AG09309 (cell line): ENCODE measurements at places on chromosomes 2 and 18.

DNA sequence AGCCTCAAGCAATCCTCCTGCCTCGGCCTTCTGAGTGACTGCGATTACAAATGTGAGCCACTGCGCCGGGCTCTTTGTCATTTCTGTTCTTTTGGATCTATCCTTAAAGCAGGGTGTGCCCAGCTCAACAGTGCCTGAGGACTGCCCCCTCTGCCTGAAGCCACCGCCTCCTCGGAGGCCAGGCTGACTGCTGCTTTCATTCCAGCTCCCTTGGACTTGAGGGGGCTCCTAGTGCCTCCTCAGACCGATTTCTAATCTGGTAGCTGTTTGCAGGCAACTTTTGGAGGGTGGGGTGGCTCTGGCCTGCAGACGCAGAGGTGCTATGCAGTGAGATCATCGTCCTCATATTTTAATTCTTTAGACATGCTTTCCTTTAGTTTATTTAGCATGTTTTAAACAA is 35.9 kb upstream of the KLF11 start:
- no peak for DNase-seq

- no peak for DNase-seq
Observed at GRCh38 chr2:16172324-16173175, 232.2 kb downstream of the MYCN start.

DNA sequence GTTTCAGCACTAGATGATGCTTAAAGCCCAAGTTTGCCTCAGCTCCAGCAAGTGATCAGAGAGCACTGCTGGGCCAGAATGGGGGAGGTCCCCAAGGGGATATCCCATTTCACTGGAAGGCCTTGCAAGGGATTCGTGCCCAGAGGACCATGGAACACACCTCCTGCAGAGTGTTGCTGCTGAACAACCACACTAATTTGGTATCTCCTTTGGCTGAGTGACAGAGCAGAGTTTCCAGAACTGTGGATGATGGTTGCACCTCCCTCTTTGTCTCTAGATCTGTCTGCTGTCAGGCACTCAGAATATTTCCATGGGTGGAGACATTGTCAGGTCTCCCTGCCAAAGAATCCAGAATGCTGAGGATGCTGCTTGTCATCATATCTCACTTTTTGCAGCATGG is 484.8 kb upstream of the NETO1 start:
- DNase-seq = no peak

- DNase-seq = no peak
Observed at GRCh38 chr2:133801946-133802345, 233.7 kb upstream of the NCKAP5 start.

GRCh38 chr18:50080932-50081560 is 113.9 kb downstream of the MYO5B start:
- no peak for DNase-seq

DNA sequence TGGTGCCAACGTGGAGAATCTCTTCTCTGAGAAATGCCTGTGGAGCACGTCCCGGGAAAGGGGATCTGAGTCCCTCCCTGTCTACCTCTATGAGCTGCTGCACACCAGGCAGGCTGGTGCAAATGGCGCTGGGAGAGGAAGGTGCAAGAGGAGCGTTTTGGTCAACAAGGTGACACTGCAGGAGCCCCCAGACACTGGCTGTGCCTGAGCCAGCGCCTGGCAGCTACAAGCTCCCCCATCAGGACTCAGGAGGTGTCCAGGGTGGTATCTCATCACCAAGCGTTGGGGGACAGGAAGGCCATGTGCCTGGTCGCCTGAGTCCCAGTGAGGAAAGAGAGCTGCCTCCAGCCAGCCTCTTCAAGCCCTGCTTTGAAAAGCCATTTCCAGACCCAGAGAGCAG is 173.4 kb downstream of the TNS1 start:
- no peak for DNase-seq

- DNase-seq = no peak
Observed at GRCh38 chr18:32770666-32771168, 2.1 kb downstream of the KLHL14 start.

DNA sequence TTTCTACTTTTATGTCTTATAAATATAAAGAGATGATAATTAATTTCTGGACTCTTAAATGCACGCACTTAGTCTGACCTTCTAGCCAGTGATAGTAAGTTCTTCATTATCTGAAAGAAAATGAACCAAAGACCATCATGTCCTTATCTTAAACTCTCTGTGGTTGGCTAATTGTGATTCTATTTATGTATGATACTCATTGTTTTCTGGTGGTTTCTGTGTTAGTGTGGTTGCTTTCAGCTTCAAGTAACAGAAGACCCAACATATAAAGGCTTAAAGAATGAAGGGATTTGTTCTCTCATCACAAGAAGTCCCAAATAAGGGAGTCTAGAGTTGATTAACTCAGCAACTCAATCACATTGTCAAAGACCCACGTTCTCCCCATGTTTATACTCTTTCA is 225.2 kb upstream of the TANK start:
- DNase-seq = no peak

DNA sequence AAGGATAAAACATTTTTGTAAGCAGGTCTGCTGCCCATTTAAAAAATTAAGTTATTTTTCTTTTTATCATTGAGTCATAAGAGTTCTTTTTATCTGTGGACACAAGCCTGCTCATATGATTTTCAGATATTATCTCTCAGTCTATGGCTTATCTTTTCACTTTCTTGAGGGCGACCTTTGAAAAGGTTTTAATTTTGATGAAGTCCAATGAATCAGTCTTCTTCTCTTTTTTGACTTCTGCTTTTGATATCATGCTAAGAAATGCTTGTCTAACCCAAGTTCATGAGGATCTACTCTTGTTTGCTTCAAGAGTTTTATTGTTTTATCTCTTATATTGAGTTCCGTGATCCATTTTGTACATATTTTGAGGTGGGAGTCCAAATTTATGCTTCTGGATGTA is 36.5 kb downstream of the PSMD14 start:
- DNase-seq = no peak

DNA sequence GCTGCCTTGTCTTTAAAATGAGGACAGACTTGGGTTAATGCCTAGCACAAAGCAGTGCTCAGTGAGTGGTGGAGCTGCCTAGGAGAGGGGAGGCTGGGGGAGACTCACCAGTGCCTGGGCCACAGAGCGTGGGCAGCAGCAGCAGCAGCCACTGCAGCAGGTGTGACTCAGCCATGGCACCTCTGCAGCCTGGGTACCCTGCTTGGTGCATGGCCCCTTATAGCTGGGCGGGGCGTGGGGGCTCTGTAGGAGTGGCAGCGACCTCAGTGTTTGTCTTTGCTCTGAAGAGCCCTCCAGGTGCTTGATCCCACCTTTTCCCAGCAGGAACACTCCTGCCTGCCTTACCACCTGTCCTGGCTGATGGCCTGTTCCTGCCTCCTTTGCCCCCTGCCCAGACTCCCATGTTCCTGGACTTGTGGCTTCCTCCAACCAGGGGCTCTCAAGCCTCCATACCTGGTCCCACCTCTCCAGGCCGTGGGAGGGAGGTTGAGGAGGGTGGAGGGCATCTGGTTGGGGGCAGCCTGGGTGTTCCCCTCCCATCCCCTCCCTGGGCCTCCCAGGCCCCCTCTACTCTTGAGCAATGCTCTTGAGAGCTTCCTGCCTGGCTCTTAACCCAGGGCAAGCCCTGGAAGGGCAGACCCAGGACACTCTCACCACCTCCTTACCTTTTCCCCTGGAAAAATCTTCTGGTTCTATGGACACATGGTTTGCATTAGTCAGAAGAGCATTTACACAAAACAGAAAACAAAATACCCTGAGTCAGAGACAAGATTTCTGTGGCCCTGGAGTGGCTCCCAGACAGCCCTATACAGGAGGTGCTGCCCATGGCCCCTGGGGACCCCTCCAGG is at the start of gene SFTPB:
SFTPB (minus strand) TSS at position 191 of the 848 bp plus-strand sequence; CDS start at position 175, 16 bp downstream.
- no peak for DNase-seq

GRCh38 chr2:8578335-8579244 is 103.3 kb upstream of the ID2 start:
- DNase-seq = no peak

DNA sequence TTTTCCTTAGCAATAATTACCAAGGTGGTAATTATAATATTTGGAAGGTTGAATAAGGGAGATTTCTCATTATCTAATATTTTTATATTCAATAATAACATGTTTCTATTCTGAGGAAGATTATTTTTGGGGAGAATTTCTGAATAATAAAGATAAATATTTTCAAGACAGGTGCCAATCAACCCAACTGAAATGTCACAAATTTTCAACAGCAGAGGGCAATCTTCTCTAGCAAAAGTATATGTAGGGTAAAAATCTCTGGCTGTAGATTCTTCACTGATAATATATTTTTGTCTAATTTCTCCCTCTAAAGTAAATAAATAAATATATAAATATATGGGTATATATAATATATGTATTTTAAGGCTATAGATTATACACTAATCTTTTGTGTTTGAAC is 1187.2 kb upstream of the CRIM1 start:
- no peak for DNase-seq

DNA sequence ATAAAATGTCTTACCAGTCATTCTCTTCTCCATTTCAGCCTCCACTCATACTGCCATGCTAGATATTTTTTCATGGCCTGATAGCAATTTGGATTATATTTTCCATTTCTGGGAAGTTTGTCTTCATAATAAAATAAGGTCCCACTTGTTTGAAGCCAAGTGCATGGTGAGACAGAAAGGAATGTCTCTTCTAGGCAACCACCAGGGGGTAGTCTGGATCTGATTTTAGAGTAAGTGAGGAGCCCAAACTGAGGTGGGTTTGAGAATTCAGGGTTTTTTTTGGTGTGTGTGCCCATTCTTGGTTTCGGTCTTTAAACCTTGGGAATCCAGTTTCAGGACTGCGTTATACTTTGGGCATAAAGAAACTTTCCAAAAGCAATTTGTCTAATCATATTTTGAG is 315.5 kb downstream of the RPRM start:
- no peak for DNase-seq

DNA sequence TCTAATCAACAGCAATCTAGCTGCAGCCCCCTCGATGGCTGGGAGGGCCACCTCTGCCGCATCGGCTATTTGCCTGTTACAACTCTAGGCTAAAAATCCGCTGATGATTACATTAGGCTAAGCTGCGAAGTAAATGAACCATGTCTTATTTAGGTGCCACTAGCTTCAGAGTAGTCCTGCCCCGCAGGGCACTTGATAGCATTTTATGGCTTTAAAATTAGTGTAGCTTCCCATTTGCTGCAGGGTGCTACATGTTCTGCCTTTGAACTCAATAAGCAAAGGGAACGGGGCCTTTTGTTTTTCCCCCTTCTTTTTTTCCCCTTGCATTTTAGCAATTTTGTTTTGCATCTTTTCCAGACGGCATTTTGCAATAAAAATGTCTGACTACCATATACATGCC is 270.2 kb downstream of the GBX2 start:
- DNase-seq = no peak

DNA sequence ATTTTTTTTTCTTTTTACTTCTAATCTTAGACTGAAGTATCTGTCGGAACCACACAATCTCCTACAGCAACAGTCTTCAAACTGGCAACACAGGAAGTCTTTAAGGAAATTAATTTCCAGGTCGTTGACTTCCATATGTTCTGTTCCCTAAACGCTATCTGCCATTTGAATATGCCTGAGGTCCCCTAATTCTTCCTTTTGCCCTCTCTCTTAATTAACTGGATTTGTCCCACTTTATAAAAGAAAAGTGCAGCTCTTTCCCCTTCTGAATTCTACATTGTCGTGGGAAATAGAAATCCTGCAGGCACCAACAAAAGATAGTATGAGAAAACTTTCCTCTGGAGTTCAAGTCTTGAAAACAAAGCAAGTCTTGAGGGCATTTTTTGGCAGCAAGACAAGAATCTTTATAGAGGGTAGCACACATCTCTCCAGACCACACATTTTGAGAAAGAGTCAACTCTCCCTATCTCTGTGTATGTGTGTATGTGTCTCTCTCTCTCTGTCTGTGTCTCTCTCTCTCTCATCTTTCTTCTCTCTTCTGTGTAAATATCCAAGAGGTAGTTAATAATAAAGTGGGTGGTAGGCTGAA is 879.8 kb downstream of the SOCS6 start:
- DNase-seq = no peak

- no peak for DNase-seq
Observed at GRCh38 chr2:174627216-174627615, 29.6 kb upstream of the WIPF1 start.

DNA sequence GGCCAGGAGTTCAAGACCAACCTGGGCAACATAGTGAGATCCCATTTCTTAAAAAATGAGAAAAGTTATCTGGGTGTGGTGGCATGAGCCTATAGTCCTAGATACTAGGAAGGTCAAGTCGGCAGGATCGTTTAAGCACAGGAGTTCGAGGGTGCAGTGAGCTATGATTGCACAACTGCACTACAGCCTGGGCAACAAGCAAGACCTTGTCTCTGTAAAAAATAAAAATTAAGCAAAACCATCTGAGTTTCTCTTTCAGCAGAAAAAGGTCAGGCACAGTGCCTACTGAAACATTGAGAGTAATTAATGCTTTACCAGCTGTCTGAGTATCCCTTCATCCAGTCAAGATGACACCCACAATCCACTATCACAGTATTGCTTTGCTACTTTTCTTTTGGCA is 258.3 kb downstream of the MBD5 start:
- DNase-seq = no peak

DNA sequence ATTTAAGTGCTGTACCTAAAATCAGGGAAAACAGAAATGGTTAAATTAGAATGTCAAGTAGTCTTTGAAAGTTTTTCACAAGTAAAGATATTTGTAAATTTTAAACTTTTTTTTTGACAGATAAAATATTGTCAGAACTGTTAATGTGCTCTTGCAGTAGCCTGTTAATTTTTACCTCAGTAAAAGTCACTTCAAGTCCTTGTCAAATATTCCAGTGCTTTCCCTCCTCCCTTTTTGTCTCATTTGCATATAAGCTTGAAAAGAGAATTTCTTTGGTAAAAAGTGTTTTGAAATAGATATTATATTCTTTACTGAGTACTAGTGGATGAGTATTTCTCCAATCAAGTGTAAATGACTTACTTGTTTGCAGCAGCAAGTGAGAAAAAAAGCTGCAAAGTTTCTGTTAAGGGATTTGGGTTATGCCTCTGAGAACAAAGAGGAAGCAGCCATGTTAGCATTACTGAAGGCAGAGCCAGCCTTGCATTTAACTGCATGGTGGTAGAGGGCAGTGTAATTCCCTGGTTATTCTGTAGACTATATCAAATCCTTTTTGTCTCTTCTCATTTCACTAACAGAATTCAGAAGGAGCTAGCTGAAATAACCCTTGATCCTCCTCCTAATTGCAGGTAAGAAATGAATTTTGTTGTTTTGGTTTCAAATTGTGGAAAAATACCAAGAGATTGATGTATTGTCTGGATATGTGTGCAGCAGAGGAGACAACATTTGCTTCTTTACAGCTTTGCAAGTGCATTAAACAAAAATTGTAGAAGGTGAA is 3.2 kb downstream of the UBE2E3 start:
- no peak for DNase-seq

DNA sequence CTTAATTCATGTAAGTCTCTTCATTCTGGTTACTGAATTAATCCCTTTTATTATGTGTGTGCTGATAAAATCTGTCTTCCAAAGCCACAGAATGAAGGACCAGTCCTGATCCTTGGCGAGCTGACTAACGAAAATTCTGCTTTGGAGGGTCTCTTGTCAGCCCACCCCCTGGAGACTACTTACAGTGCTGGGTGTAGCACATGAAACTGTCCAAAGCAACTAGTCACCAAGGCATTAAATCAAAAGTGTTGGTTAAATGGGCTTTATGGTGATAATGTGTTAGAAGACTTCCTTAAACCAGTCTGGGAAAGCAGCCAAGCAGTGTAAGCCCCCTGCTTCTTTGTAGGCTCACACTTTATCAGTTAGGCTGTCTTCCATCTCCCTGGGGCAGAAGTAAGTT is 420.2 kb downstream of the SUCLG1 start:
- no peak for DNase-seq

- DNase-seq = no peak
Observed at GRCh38 chr2:65453916-65454315, 21.5 kb upstream of the SPRED2 start.
